ENCODE measurements at places on chromosomes 1 and 21. TPM values are rescaled to one million over a fixed set of nuclear protein-coding genes. Genes with fewer than 3 reads are reported as not detected.

DNA sequence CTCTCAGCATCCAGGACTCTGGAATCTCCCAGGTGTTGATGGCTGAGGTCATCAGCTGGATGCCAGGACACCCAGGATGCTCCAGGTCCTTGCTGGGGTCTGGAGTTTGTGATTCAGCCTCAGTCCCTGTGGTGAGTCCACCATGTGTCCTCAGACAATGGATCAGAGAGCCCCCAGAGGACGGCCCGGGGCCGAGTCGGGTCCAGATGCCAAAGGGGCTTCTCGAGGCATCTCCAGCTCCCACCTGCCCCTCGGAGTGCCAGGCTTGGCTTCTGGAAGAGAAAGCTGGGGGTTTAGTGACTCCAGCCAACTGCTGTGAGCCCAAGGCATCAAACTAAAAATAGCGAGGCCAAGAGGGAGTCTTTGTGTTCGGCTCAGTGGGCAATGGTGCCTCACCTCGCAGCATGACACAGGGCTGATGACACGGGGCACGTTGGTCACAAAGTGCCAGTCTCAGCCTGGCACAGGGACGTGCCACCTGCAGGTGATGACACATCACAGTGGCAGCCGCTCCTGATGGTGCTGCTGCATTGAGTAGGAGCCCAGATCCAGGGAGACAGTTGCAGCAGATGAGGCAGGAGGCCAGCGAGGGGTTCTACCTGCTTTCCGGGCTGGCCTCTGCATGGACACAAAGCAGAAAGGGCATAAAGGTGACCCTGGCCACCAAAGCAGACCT is 10.6 kb downstream of the PDE9A start:
- no peak for DNase-seq

Gene SLC30A2
- total RNA-seq = 24.4 TPM

GRCh38 chr1:216194721-216195120 is 228.5 kb downstream of the USH2A start:
- no peak for DNase-seq

Gene SERINC2
- total RNA-seq = 118 TPM

- no peak for DNase-seq
These were observed 287.0 kb upstream of the ESRRG start for GRCh38 chr1:217010253-217010652.

DNA sequence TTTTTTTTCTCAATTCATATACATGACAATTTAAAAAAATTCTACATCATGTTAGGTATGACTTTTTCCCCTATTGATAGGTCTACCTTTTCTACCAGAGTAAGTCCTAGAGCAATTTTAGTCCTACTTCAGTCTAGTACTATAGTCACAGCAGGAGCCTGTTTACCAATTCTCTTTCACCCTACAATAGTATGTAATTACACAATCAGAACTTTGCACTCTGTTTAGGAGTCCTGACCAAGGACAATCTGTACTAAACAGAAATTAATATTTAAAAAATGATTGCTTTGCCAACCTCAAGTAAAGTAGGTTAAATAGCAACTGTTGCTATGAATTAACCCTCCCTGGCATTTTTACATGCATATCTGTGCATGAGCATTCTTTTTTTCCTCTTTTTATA is 810 bp upstream of the CYP4A11 start:
- no peak for DNase-seq

DNA sequence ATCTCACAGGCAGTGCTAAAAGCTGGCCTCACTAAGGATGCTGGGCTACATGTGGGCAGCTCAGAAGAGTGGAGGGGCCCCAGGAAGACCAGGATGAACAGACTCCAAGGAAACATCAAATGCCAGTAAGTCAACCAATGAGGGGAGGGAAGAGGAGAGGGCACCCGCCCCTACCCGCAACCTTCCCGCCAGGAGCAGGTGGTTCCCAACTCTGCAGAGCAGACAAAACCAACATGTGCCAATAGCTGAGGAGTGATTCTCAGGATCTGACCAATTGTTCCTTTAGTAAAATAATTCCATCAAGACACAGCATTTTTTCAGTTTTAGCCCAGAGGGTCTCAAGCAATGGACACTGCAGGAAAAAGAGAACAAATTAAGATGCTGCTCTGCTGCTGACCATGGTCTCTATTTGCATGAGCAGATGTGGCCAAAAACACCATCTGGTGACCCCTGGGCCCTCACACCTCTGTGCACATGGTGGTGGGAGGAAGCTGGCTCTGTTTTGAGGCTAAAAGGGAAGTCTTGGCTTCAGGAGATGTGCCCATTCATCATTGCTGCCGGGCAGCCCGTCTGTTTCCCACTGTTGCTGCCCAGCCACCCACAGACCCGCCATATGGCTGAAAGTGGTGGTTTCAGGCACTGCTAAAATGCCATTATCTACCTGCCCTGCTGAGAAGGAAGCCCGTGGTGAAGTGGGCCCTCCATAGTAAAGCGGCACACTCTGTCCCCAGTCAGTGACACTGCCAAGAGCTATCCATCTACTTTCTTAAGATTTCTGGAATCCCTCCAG is 231.8 kb downstream of the KCNH1 start:
- DNase-seq = no peak

- DNase-seq = no peak
These were observed 132.5 kb upstream of the DPT start for GRCh38 chr1:168861421-168862004.

Gene E2F2
- total RNA-seq = 9.4 TPM

DNA sequence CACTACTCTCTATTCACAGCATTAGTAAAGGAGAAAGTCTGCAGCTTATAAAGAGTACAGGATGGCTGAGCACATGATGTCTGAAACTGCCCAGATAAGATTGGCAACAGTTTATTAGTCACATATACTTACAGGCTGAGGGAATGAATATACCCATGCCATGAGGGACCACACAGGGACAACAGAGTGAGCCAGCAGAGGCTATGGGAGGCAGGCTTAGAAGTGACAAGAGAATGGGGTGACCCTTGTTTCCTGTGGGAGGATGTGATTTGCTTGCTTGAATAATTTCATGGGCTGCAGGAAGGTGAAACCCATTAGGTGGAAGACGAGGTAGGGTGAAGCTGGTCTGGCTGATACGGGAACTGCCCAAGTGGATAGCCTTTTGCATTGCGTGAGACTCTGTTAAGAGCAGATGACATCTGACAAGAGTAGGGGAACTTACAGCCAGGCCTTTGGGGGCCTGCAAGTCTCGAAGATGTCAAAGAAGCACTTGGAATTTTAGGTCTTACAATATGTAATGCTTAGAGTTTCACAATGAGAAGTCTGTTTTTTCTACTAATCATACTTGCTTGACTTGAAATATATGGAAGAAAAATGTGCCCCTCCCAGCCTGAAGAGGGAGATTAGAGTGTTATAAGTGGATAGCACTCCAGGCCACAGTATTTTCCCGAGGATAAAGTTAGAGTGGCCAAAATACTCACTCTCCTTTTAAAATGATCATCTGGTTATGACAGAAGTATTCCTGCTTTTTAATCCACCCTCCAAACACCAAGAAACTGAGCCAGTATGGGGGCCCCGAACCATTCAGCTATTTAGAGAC is 34.6 kb upstream of the TNFSF4 start:
- DNase-seq = no peak

Gene SPRR2F
- 5.1 TPM for total RNA-seq

GRCh38 chr1:119373465-119373864 is 4.9 kb downstream of the HAO2 start:
- no peak for DNase-seq

DNA sequence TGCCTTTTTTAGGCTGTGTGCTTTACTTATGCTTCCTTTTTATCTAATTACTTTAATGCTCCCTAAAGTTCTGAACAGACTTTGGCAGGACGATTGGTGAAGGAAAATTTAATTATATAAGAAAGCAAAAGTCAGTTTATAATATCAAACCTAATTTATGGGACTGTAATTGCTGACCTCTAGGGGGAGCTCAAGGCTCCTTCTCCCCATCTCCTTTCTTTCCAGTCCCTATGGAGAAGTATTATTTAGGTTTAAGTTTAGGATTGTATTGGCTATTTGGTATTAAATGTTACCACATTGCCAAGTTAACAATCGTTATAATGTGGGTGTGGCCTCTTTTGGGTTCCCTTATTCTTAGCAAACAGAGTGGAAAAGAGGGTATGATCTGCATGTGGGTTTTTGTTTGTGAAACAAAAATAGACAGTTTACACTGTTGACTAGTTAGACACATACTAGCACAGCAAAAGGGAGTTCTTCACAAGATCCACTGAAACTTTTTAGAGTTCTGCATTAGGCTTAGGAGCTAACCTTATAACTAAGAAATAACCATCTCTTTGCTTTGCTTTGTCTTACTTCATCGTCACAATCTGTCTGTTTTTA is 48.2 kb upstream of the TNFSF4 start:
- DNase-seq = no peak

Gene CA6
- 0.24 TPM for total RNA-seq

Gene PTPN22
- not detected for total RNA-seq

Gene RBP7
- 2.9 TPM for total RNA-seq

Gene SHE
- 0.27 TPM for total RNA-seq

DNA sequence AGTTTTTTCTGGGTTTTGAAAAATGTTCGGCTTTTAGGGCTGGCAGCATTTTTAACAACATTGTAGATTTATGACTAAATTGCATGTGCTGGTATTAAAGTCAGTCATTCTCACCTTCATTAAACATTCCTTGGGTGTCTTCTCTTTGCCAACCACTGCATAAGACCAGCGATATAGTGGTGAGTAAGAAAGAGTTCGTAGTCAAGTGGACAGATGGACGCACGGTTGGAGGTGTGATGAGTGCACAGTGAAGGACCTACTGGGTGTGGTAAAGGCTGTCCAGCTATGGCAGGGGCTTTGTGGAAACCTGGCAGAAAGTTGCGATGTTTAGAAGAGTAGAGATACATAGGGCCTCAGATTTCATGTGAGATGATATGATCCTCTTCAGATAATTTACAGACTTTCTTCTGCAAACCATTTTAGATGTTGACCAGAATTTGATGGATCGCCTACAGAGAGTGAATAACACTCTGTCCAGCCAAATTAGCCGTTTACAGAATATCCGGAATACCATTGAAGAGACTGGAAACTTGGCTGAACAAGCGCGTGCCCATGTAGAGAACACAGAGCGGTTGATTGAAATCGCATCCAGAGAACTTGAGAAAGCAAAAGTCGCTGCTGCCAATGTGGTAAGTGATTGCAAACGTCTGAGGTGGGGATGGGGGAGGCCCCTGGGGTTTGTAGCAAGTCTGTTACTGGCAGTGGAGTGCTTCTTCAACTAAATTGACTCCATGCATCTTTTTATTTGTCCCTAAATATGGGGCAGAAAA is 56.0 kb upstream of the LAMC2 start:
- DNase-seq = no peak

- no peak for DNase-seq
These were observed 74.2 kb upstream of the NEK7 start for GRCh38 chr1:198082576-198082975.

Gene KIAA1614
- total RNA-seq = 0.31 TPM

- DNase-seq = no peak
These were observed 112.4 kb upstream of the VANGL1 start for GRCh38 chr1:115529216-115529897.

Data from type B pancreatic cell (in vitro differentiated cells).